Stimulated activated CD8-positive, alpha-beta memory T cell treated with anti-CD3 and anti-CD28 coated beads, Interleukin-7, amount 100 ng/mL, for 4 hours (primary cell): ENCODE measurements at places on chromosomes 1 and 21.

- no peak for DNase-seq
Observed at GRCh38 chr1:28122183-28122582, 33.8 kb upstream of the EYA3 start.

DNA sequence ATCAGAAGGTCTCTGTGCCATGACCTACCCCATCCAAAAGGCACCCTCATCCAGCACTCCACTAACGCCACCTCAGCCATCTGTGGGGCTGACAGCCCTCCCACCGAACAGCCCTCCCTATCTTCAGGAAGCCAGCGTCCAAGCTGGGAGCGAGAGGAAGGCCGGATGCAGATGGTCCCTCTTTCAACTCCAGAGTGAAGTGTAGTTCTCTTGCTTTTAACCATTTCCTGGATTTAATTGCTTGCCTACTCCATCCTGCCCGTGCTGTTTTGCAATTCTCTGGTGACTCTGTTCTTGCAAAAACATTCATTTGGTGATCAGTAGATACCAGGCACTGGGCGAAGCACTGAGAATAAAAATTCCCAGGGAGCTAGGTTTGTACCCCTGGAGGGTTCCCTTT, 8.2 kb upstream of the DYRK1A start:
- no peak for DNase-seq

GRCh38 chr1:201327687-201328240, 44.5 kb downstream of the PKP1 start:
- no peak for DNase-seq

DNA sequence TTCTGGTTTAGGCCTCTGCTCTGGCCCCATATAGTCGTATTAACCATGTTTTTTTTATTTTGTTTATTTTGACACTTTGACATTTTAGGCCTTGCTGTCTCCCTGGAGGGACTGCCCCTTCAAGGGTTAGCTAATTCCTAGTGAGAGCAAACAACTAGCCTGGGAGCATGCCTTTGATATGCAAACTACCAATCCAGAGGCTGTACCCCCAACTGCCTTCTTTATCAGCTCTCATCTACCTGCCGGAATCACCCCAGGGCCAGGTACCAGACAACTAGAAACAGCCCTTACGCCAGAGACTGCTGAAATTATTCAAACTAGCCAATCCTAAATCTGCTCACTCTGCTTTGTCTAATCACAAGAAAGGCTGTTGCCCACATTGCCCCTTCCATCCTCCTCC, 13.0 kb upstream of the ST6GALNAC5 start:
- no peak for DNase-seq

GRCh38 chr1:101122452-101123166, 97.0 kb upstream of the DPH5 start:
- DNase-seq: no peak

DNA sequence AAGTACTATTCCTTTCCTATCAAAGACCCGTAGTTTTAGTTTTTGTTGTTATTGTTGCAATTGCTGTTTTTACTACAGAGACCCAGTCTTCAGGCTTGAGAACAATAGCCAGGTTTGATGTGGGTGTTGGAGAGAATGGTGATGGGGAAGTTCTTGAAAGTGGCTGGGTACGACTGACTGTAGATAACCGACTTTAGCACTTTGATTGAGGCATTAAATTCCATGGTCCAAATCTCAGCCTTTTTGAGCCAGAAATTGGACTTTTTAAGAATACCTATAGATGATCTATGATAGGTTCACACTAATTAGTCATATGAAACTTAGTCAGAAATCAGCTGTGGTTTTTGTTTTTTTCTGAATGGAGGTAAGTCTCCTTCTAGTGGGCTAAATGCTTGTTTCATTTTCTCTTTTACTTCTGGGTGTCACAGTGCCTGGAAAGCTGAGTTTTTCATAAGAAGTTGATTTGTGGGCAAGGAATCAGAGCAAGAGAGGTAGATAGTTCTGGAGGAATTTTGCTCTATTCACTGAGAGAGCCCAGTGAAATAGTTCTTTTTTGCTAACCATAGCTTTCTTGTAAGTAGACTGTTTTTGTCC, 2.8 kb downstream of the PPIH start:
- DNase-seq: no peak

- DNase-seq: peak; percentile 76
Observed at GRCh38 chr1:226125097-226125630, 61.4 kb downstream of the ACBD3 start.

- DNase-seq: no peak
Observed at GRCh38 chr1:109096120-109096519, 5.6 kb downstream of the TMEM167B start.
